ENCODE measurements at places on chromosomes 7 and 10.

DNA sequence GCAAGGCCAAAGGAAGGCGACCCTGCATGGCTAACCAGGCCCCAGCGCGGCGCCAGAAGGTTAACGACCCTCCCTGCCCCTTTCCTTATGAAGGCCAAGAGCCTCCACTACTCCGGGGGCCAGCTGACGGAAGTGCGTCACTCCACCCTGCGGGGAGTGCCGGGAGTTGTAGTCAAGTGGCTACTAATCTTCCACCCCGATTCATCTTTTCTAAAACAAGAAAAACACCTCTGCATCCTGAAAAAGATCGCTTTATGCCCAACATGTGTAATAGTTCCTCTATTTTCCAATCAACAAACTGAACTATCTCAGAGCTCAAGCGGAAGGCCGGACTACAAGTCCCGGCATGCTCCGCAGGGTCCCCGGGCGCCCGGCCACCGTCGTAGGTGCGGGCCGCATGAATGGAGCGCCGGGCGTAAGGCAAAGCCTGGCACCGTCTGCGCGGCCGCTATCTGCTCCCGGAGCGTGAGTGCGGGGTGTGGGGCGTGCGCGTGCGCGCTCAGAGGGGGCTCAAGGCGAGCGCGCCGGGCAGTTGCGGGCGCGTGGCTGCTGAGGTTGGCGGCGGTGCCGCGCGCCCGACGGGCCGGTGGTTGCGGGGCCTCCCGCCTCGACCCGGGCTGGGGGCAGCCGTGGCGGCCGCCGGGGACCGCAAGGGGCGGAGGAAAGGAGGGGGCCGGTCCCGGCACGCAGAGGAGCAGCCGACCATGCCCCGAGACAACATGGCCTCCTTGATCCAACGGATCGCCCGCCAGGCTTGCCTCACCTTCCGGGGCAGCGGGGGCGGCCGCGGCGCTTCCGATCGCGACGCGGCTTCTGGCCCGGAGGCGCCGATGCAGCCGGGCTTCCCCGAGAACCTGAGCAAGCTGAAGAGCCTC lies at the start of gene ADO:
Gene ADO, plus strand, starts transcription at position 365 of the 875 bp plus-strand sequence. Its CDS starts 340 bp downstream, at position 705.
- peak; percentile 91 for DNase-seq

DNA sequence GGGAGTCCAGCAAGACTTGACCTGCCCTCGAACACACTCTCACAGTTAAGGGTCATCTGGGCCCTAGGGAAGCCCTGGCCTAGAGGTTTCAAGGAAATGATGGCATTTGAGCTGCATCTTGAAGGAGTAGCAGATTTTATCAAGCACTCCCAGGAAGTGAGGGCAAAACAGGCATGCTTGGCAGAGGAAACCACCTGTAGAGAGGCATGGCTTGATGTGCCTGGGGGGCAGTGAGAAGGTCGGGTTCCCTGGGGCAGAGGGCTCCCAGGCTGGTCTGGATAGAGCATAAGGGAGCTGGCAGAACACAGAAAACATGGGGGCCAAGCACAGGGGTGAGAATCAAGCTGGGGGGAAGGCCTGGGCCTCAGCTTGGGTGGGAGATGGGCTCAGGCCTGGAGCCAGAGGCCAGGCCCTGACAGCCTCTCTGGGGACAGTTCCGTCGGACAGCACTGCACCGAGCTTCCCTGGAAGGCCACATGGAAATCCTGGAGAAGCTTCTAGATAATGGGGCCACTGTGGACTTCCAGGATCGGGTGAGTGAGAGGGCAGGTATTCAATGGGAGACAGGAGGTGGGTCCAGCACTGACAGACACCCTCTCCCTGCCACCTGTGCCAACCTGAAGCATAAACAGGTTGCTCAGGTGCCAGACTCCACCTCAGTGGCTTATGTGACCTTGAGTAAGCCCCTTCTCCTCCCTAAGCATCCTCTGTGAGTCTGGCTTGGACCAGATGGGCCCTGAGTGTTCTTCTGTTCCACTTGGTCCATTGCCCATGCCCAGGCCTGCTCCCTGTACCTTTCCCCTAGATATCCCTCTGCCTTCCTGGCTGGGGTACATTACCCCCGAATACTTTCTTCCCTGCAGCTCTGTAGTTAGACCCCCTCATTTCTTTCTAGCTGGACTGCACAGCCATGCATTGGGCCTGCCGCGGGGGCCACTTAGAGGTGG lies 3.5 kb upstream of the HOGA1 start:
- DNase-seq: no peak

- no peak for DNase-seq
Measured at GRCh38 chr7:158289231-158289630, 298.4 kb downstream of the PTPRN2 start.

- DNase-seq: peak; percentile 74
Measured at GRCh38 chr7:134140889-134141867, 14.0 kb downstream of the LRGUK start.

- no peak for DNase-seq
Measured at GRCh38 chr7:120961638-120962173, 11.1 kb downstream of the ING3 start.

- no peak for DNase-seq
Measured at GRCh38 chr7:109893231-109893630, 1197.7 kb upstream of the LRRN3 start.

DNA sequence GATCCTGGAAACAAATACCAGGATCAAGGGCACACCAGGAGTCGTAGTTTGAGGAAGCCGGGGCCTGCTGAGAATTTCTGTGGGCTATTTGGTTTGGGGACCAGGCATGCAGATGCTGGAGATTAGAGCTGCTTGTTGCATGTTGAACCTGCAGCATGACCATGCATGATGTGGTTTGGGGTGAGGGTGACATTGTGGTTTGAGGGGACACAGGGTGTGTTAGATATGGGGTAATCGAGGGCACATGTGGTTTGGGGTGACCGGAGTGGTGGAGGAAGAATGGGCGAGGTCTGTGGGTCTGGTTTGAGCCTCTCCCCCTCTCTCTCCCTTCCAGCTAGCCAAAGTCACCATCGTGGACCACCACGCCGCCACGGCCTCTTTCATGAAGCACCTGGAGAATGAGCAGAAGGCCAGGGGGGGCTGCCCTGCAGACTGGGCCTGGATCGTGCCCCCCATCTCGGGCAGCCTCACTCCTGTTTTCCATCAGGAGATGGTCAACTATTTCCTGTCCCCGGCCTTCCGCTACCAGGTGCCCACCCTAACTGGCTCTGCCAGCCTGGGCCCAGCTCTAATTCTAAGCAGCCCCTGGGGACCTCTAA lies 10.2 kb downstream of the NOS3 start:
- no peak for DNase-seq

GRCh38 chr7:137458399-137458798 lies 114.9 kb upstream of the PTN start:
- DNase-seq: no peak

- DNase-seq: no peak
Measured at GRCh38 chr7:112638675-112639400, 151.4 kb downstream of the TMEM168 start.

- DNase-seq: no peak
Measured at GRCh38 chr7:69953136-69954067, 355.1 kb downstream of the AUTS2 start.

Measured in dermis blood vessel endothelial cell (primary cell).